ENCODE measurements at places on chromosomes 1 and 21. TPM values are rescaled to one million over a fixed set of nuclear protein-coding genes. Genes with fewer than 3 reads are reported as not detected.

DDAH1 gene
- 12.0 TPM for total RNA-seq

IL19 gene
- total RNA-seq: not detected

SFN gene
- not detected for total RNA-seq

GPR89B gene
- 39.7 TPM for total RNA-seq

RIIAD1 gene
- not detected for total RNA-seq

SPRR2A gene
- total RNA-seq: not detected

SPRR3 gene
- total RNA-seq: not detected

Data from skeletal muscle tissue (tissue), 5 donors.